Transverse colon (tissue), 4 donors: ENCODE measurements at places on chromosomes 16 and 17. TPM values are rescaled to one million over a fixed set of nuclear protein-coding genes. Genes with fewer than 3 reads are reported as not detected.
A peak's percentile ranks its signal among the peaks of the same experiment; 100 is the strongest.

GRCh38 chr16:75854152-75854551 lies 127.9 kb upstream of the CPHXL start:
- H3K4me3 ChIP-seq: no peak overlapping the region
- DNase-seq: no peak
- H3K27ac ChIP-seq: no peak overlapping the region
- no peaks in the 10 kb centered on the region for H3K36me3 ChIP-seq
- H3K27me3 ChIP-seq: peaks cover 6% of the 10 kb centered on the region
- no peaks in the 10 kb centered on the region for H3K4me1 ChIP-seq

Gene KREMEN2
- 0.79 TPM for total RNA-seq

Gene DLX3
- total RNA-seq: not detected

DNA sequence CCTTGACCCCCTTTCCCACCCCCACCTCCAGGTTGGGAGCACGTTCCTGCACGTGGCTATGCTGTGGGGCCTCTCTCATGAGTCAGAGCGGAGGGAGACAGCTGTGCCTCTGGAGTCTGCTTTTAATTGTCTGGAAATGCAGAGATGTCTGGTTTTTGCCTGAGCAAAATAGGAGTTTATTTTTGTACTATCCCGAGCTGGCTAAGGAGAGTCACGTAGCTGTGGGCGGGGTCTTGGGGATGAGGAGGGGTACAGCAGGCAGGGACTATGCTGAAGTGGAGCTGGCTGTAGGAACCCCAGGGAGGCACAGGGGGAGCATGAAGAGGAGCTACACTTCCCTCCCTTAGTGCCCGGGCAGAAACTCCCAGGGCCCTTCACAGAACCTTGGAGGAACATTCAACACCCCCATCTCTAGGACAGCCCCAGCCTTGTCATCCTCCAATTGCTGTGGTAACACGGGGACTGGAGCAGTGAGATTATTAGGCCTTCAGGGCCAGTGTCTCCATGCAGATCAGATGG lies 44.7 kb upstream of the LGALS9 start:
- DNase-seq: no peak
- no peaks in the 10 kb centered on the region for H3K36me3 ChIP-seq
- no peak overlapping the region for H3K27ac ChIP-seq
- no peaks in the 10 kb centered on the region for H3K4me1 ChIP-seq

DNA sequence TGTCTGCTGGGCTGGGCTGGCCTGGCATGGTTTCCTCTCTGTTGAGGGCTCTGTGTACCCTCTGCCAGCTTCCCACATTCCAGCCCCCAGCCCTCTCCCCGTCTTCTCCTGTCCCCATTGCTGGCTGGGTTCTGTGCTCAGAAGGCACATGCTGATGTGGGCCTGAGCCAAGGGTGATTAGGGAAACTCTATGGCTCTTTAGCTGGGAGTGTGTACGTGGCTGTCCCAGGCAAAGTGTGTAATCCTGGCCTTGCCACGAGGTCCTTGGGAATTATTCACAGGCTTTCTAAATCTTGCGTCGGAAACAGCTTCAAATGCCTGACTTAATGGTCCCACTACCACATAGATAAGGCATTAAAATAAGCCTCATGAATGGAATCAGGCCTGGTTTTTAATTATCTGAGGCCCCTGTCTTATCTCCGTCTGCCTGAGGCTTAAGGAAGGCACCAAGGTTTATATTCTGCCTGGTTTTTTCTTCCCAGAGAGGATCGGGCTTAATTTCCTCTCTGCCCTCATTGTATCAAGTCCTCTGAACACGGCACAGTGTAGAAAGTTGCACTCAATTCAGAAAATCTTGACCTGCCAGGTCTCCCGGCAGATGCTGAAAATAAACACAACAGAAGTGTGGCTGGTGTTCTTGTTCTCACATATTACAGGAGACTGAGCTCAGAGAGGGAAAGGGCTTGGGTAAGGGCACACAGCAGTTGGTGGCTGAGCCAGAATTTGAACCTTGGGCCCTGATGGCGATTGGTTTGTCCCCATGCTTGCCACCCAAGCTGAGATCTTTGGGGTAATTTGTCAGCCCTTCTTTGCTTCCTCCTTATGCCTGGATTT lies 52.9 kb upstream of the LGALS9 start:
- DNase-seq: no peak
- no peaks in the 10 kb centered on the region for H3K4me1 ChIP-seq
- no peaks in the 10 kb centered on the region for H3K36me3 ChIP-seq
- H3K4me3 ChIP-seq: no peak overlapping the region
- H3K27me3 ChIP-seq: no peaks in the 10 kb centered on the region

GRCh38 chr16:62755938-62756337 lies 719.7 kb upstream of the CDH8 start:
- DNase-seq: no peak
- no peak overlapping the region for H3K4me3 ChIP-seq

DNA sequence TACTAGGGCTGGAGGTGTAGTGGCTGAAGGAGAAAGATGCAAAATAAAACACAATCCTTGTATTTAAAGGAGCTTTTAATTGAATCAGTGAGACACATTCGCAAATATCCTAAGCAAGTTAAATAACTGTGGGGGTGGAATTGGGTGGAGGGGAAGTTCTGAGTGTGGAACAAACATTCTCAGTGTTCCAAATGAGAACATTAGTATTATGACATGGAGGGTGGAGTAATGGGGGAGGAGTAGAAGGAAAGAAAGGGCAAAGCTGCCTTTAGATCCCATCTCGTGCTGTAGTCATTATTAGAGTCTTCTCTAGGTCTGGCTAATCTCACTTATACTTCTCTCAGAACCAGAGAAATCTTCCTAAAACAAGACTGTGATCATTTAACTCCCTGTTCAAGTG lies 169.7 kb downstream of the ANKFN1 start:
- no peak overlapping the region for H3K4me3 ChIP-seq
- H3K27me3 ChIP-seq: no peaks in the 10 kb centered on the region
- H3K4me1 ChIP-seq: no peaks in the 10 kb centered on the region
- H3K27ac ChIP-seq: no peak overlapping the region
- H3K36me3 ChIP-seq: no peaks in the 10 kb centered on the region
- no peak for DNase-seq

GRCh38 chr16:31181102-31181830 lies 1.3 kb downstream of the FUS start:
- peaks cover 25% of the 10 kb centered on the region for H3K4me1 ChIP-seq
- no peaks in the 10 kb centered on the region for H3K27me3 ChIP-seq
- H3K36me3 ChIP-seq: no peaks in the 10 kb centered on the region
- peak overlapping the region; percentile 96 for H3K27ac ChIP-seq

Gene SNX11
- 15.4 TPM for total RNA-seq

GRCh38 chr17:64025732-64026294 lies 5.4 kb upstream of the ICAM2 start:
- H3K27ac ChIP-seq: no peak overlapping the region
- H3K4me3 ChIP-seq: peak overlapping the region; percentile 17
- peak; percentile 87 for DNase-seq
- no peaks in the 10 kb centered on the region for H3K4me1 ChIP-seq
- no peaks in the 10 kb centered on the region for H3K27me3 ChIP-seq

Gene USP22
- 123 TPM for total RNA-seq

Gene GINS2
- 1.00 TPM for total RNA-seq

GRCh38 chr17:12509801-12510200 lies 155.9 kb upstream of the MYOCD start:
- peak overlapping the region; percentile 2 for H3K27ac ChIP-seq
- H3K4me3 ChIP-seq: no peak overlapping the region
- H3K27me3 ChIP-seq: no peaks in the 10 kb centered on the region
- no peak for DNase-seq

DNA sequence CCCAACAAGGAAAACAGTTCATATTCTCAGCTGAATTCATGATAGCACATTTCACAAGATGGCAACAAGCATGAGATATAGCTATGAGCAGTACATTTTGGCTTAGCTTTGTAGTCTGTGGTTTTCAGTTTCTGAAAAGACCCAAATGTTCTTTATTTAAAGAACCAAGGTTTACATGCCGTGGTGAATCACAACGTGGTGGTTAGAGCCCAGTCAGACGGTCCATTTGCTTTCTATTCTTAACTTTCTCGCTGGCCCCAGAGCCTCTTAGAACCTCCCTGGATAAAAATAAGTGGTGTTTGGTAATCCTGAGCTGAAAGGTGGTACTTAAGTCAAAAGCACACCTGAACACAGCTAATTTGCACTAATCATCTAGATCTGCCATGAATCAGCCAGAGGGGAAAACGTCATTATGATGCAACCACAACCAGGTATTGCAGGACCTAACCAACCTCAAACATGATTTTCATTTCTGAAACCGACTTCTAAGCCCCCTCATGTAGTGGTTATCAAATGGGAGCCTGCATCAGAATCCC lies 18.6 kb upstream of the HAPSTR1 start:
- no peaks in the 10 kb centered on the region for H3K4me1 ChIP-seq
- H3K4me3 ChIP-seq: no peak overlapping the region
- no peak for DNase-seq
- H3K27ac ChIP-seq: peak overlapping the region; percentile 41

- H3K36me3 ChIP-seq: peaks cover 3% of the 10 kb centered on the region
- H3K4me1 ChIP-seq: peaks cover 33% of the 10 kb centered on the region
- no peak for DNase-seq
- H3K27me3 ChIP-seq: no peaks in the 10 kb centered on the region
- no peak overlapping the region for H3K4me3 ChIP-seq
Observed at GRCh38 chr16:66513111-66513723, 36.7 kb downstream of the TK2 start.

GRCh38 chr17:21174713-21175112 lies 39.2 kb downstream of the TMEM11 start:
- no peak overlapping the region for H3K4me3 ChIP-seq
- H3K27me3 ChIP-seq: no peaks in the 10 kb centered on the region
- H3K4me1 ChIP-seq: no peaks in the 10 kb centered on the region
- no peak for DNase-seq
- no peaks in the 10 kb centered on the region for H3K36me3 ChIP-seq
